ENCODE measurements at places on chromosomes 2 and 18.

- DNase-seq = no peak
These were observed 1047.8 kb downstream of the SOCS6 start for GRCh38 chr18:71336576-71337210.

DNA sequence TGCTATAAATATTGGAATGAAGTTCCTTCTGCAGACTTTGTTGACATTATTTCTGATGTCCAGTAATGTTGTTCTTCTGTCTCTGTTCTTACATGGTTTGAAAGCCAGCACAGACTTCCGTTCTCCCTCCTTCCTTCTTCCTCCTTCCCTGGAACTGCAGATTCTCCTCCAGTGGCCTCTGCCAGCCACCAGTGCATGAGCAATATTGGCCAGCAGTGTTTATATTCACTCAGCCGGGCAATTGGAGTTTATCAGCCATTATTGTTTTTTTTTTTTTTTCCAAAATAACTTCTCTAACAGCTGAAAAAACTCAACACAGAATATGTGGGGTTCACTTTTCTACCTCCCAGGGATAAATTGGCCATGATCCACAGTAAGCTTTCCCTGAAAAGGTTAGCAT lies 86.8 kb downstream of the ADCYAP1 start:
- DNase-seq = no peak

DNA sequence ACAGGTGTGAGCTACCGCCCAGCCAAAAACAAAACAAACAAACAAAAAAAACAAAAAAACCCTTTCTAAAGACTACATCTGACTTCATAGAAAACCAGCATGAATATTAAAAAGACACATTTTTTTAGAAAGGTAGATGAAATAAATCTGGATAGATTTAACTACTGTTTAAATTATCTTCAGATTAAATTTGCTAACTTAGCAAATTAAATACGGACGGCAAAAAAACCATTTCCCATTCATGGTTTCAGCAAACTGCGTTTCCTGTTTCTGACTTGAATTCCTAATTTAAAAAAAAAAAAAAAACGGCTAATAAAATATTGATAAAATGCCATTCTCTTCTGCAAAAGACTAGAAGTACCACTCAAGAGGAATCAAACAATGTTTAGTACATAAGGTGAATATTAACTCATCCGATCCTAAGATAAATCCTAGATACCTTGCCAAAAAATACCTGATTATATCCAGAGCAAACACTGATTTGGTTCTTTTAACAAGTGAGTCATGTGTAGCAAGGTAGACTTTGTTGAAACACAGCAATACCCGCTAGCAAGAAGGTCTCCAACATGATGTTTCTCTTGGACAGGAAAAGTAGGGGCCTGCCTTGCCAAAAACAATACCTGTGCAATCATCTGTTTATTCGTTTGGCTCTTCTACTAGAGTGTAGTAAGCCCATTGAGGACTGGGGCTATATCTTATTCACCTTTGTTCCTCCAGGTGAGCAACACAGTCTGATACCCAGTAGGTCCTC lies 96.2 kb downstream of the BARD1 start:
- DNase-seq = no peak

- DNase-seq = no peak
These were observed 161.4 kb downstream of the ZEB2 start for GRCh38 chr2:144358374-144358964.

DNA sequence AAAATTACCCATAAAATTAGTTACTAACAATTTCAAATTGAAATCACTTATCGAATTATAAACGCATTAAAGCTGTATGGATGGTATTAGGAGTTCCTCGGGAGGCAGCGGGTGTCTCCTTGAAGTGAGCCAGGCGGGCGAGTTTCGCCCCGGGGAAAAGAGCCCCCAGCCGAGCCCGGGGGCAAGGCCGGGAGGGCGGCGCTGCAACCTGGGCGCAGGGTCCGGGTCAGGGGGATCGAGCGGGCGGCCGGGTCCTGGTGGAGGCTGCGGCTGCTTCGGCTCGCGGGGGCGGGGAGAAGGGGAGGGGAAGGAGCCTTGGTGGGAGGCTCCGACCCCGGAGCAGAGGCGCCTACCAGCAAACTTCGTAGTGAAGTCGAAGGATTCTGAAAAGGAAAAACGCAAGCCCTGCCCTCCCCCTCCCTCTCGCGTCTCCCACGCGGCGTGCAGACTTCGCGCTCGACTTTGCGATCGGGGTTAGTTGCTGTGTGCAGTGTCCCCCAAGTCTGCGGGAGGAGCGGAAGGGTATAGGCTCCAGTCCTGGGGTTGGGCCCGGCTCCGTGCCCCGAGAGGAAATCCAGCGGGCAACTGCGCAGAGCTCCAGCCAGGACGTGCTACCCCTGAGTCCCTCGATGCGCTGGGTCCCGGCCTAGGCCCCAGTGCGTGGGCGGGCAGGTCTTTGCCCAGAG lies 140.8 kb downstream of the MEIS1 start:
- no peak for DNase-seq

- DNase-seq = no peak
These were observed 34.0 kb downstream of the BIN1 start for GRCh38 chr2:127072970-127073369.

- no peak for DNase-seq
These were observed 532.1 kb downstream of the FBXO15 start for GRCh38 chr18:73615506-73615905.

GRCh38 chr2:72148837-72149555 lies 1.3 kb upstream of the CYP26B1 start:
- DNase-seq = no peak

- no peak for DNase-seq
These were observed 49.4 kb downstream of the TWIST2 start for GRCh38 chr2:238897122-238897880.

DNA sequence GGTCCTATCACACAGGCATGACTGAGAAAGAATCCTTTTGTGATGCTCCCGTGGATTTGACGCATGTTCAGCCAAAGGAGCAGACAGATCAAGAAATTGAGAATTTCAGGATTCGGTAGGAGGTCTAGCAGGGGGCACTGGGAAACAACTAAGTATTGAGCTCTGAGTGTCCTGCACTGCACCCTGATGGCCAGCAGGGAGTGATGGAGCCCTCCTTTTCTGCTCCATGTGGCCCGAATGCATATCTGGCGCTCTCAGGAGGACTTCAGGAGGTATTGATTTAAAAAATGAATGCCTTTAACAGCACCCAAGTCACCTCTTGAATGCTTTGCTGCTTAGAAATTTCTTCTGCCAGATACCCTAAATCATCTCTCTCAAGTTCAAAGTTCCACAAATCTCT lies 58.0 kb downstream of the ZNF519 start:
- no peak for DNase-seq

- DNase-seq = no peak
These were observed 6.9 kb upstream of the RALB start for GRCh38 chr2:120245520-120246332.

- DNase-seq = no peak
These were observed 149.8 kb downstream of the TSN start for GRCh38 chr2:121905201-121905600.

DNA sequence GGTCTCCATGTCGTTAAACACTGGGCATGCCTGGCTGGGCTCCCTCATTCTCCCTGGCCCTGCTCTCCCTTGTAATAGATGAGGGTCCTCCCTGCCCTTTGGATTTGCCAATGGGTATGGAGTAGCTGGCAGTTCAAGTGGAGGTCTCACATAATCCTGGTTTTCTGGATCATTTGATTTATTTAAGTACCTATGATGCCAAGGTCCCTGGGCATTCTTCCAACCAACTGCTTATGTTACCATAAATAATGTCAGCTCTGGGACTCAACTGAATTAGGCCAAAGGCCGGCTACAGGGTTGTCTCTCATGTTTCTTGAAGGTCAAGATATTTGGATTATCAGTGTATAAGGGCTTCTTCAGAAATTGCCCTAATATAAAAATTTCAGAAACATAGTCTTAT lies 104.9 kb upstream of the LYPD6 start:
- no peak for DNase-seq

- DNase-seq = no peak
These were observed 28.3 kb downstream of the ADAM23 start for GRCh38 chr2:206471524-206472062.

All from stimulated activated CD8-positive, alpha-beta memory T cell treated with anti-CD3 and anti-CD28 coated beads, Interleukin-7, amount 100 ng/mL, for 24 hours (primary cell).